Activated naive CD4-positive, alpha-beta T cell (primary cell): ENCODE measurements at places on chromosomes 16 and 17.

- DNase-seq, result no peak
Measured at GRCh38 chr17:29384901-29385300, 5.3 kb upstream of the TAOK1 start.

- DNase-seq, result no peak
Measured at GRCh38 chr16:8063159-8063558, 527.2 kb downstream of the TMEM114 start.

DNA sequence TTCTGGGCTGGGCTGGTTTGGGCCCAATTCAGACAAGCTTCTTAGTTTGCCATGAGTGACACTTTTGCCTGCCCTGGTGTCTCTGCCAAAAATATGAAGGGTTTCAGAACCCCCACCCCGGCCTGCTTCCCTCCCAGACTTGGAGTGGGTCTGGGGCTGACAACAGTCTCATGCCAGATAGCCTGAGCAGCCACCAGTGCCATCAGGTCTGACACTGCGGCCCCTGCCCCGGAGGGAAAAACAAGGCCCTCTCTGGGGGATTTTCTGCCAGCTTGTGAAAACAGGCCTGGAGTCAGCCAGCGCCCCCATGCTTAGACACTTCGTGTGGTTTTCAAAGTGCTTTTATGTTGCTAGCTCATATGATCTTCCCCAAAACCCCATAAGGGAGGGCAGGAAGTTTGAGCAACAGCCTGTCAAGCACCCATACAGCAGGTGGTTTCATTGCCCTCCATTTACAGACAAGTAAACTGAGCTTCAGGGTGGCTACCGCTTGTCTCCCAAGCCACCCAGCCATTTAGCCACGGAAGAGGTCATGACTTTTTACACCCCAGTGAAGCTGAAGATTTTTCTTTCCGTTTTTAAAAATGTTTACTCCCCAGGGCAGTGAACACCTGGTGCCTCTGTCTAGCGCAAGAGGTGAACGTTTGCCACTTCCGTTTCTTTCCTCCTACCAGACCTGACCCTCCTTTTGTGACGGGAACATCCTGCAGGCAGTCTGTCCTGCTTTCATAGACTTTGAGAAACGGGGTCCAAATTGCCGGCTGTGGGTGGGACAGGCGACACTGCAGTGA, 300.6 kb downstream of the SEC14L1 start:
- peak; percentile 39 for DNase-seq

- no peak for DNase-seq
Measured at GRCh38 chr17:45296003-45296832, 20.6 kb downstream of the MAP3K14 start.

GRCh38 chr17:38355251-38355650, 3.6 kb downstream of the SOCS7 start:
- no peak for DNase-seq

- DNase-seq, result no peak
Measured at GRCh38 chr16:83995754-83996153, 27.7 kb downstream of the NECAB2 start.

- DNase-seq, result peak; percentile 24
Measured at GRCh38 chr16:68590201-68590994, 51.3 kb downstream of the ZFP90 start.

DNA sequence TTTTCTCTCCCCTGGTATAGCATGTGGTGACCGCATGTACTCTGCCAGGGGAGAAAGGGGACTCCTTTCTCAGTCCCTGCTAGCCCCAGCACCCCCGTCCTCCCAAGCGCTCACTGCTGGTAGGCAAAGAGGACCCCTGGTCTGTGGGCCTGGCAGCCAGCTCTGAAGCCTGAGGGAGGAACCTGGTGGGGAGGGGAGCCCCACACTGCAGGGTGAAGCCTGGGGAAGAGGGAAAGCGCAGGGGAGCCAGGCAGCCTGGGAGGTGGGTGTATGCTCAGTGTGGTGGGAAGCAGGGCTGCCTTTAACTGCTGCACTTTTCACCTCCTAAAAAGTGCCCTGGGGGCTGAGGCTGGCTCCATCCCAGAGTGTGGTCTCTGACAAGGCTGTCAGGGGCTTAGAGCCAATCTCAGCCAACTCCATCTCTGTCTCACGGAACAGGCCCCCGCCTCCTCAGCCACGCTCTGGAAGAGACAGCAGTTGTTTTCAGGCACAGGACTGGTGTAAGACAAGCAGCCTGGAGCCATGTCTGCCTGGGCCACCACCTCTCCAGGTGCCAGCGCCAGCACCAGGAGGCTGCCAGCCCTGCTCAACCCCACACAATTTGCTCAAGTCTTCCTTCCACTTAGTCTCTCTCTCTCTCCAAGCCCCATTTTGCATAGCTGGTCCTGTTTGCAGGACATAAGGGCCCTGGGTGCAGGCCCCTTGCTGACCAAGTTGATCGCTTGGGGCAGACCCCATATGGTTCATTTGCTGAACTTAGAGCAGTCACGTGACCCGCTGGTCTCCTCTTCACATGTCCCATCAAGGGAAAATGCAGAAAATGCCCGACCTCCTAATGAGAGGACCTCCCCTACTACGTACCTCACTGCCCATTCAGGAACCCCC, 14.7 kb upstream of the TBX2 start:
- DNase-seq, result no peak

- no peak for DNase-seq
Measured at GRCh38 chr16:54174750-54175149, 111.8 kb downstream of the IRX3 start.

DNA sequence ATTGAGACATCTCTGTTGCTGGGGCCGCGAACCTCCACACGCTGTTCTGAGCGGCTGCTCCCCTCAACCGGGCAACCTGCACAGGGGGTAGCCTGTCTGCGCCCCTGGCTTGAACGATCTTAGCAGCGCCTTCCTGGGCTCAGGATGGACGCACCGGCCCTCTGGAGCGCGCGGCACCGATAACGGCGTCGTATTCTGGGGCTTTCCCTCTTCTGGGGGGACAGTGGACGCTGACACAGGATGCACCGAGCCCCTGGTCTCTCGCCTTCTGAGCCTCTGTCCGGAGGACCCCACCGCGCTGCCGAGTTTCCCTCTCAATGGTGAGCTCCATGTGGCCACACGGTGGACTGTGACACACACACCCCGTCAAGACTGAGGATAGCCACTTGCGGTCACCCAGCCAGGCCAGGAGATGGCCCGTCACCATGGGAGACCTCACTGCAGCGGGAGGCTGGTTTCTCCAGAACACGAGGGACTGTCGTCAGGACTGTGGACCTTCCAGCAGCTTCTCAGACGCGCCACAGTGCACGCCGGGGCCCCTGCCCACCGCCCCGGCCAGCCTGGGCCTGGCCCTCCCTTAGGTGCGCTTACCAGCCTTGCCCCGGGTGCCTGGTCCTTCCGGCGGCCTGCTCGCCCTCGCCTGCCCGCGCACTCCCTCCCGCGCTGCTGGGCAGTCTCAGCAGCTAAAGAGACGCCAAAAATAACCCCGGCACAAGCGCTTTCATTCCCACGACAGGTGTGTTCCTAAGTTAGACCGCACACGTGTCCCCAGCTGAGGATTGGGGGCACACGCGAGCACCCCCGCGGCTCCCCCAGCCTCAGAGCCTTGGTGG, 30.0 kb upstream of the PABPN1L start:
- DNase-seq, result no peak

DNA sequence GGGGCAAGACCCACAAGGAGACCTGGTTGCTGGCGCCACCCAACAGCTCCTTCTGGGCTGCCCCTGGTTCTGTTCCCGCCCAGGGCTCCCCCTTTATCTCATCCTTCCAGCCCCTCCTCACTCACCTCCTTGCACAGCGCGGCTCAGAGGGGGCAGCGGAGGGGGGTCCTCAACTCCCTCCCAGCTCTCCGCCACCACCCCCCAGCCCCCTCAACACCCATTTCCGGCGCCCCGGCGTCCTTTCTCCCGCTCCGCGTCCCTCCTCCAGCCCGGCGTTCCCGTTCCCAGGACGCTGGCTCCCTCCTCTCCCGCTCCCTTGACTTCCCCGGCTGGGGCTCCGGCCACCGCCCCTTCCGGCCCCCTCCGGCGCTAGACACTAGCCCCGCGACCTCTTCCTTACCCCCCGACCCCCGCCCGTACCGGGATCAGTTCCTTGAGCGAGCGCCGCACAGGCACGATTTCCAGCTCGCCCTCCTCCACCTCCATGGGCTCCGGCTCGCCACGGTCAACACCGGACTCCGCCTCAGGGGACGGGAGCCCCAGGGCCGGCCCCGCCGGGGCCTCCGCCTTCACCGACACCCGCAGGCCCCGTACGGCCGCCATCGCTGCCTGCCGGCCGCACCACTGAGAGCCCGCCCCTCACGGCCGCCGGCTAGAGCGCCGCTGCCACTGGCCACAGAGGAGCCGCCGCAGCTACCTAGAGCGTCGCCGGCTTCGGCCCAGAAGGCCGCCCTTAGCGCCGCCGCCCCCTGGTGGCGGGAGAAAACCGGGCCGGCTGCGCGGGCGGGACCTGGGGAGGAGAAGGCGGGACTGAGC, at the start of gene NCBP3:
Gene NCBP3, minus strand, starts transcription at position 626 of the 816 bp plus-strand sequence. Its CDS starts 23 bp downstream, at position 603.
- peak; percentile 92 for DNase-seq

GRCh38 chr16:55392701-55393100, 68.7 kb downstream of the IRX6 start:
- DNase-seq, result no peak

GRCh38 chr17:75645889-75646637, 12.8 kb downstream of the SMIM5 start:
- no peak for DNase-seq

- DNase-seq, result no peak
Measured at GRCh38 chr17:76492123-76492988, 8.9 kb downstream of the RHBDF2 start.

GRCh38 chr17:80260069-80260535, 550 bp upstream of the RNF213 start:
- DNase-seq, result peak; percentile 48

DNA sequence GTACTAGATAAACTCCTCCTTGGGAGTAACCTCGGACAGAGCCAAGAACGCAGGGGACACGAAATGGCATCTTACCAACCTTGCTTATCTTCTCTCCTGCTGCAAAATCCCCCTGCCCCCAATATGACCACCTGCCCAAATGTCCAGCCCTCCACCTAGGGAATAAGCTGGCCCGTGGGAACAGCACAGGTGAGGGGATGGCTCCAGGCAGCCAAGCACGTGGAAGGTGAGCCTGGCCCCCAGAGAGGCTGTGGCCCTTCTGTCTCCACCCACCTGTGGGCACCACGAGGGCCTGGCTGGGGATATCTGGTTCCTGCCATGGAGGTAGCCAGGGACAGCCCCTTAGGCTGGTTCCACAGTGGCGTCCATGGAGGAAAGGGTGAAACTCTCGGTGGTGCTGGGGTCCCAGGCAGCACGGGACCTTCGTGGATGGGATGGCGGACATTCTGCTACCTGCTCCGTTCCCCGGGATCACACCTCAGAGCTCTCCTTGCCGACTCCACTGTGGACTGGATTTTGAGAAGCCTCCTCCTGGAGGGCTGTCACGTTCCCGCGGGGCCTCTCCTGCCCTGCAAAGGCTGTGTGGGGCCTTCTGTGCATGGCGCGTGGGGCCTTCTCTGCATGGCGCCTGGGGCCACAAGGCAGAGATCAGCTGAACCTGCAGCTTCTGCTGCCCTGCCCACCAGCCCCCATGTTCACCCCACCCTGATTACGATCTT, 388.5 kb upstream of the TNRC6C start:
- no peak for DNase-seq

DNA sequence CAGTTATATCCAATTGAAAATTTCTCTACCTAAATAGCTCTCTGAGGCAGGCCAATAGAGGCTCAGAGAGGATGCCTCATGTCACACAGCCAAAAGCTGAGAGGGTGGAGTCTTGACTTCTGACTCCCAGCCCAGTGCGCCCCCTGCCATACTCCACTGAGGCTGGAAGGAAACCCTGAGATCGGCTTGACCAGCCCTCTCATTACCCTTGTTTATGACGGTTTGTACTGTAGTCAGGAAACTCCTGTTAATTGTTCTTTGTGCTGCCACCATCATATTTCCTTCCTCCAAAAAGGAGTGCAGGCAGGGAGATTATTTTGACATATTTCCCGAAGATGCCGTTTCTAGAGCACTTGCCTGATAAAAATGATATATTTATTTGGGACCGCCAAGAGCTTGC, 107.9 kb downstream of the AIPL1 start:
- DNase-seq, result no peak

GRCh38 chr16:325375-326145, 27.0 kb downstream of the AXIN1 start:
- DNase-seq, result no peak

- no peak for DNase-seq
Measured at GRCh38 chr17:51155416-51155815, 2.1 kb downstream of the NME1 start.

DNA sequence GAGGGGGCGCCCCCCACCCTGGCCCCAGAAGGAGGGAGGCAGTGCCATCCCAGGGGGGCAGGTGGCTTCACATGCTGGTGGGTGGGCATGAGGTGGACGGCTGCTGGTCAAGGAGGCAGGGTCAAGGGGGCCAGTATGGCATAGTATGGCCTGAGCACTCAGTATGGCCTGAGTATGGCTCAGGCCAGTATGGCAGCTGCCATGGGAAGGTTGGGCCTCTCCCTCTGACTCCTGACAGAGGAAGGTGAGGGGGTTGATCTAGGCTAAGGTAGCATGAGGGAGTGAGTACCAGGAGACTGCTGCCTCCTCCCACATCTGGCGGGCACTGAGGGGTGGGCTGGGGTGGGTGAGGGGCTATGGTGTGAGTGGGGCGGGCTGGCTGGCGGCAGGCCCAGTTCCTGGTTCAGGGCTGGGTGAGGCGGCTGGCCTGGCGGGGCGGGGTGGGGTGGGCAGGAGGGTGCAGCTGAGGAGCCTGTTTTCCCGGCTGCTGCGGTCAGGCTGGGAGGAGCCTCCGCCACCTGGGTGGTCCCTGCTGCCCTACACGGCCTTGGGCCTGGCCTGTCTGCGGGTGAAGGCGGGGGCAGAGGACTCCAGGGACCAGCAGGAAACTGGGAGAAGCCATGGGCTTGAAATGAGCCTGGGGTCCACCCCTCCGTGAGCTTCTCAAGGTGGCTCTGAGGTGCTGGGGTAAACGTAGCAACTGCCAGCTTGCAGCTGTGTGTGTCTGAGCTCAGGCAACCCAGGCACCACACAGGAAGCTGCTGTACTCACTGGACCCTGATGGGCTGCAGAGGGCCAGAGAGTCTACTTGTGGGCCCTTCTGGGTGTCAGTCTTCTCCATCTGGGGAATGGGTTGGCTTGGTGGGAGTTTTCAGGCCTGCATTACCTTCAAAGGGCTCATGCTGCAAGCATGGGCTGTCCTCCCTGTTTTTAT, 57.0 kb downstream of the RAI1 start:
- DNase-seq, result no peak

DNA sequence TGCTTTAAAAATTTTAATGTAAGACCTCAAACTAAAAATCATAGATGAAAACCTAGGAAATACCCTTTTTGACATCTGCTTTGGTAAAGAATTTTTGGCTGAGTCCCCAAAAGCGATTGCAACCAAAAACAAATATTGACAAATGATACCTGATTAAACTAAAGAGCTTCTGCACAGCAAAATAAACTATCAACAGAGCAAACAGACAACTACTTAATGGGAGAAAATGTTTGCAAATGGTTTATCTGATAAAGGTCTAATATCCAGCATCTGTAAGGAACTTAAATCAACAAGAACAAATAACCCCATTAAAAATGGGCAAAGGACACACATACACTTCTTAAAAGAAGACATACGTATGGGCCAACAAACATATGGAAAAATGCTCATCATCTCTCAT, 242.5 kb downstream of the BCAS3 start:
- no peak for DNase-seq

- DNase-seq, result no peak
Measured at GRCh38 chr16:50692999-50693781, at the start of gene NOD2. Gene NOD2 (plus strand): TSS chr16:50693606. CDS start chr16:50699496, 5,890 bp downstream.
